ENCODE measurements at places on chromosomes 6 and 20.

DNA sequence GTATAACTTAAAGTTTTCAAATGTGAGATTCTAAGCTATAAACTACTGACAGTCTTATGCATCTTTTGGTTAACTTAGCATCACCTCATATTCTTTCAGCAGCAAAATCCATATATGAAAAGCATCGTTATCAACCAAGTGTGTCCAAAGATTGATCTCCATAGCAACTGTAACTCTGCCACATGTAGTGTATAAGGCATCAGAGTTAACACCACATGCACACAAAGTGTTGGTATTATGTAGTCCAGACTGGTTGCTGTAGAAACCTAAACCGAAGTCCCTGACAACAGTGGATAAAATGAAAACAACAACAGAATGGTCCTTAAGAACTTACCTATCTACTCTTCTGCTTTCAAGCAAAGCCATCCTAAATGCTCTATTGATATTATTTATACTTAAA lies 39.6 kb downstream of the PDSS2 start:
- peak; percentile 36 for DNase-seq

- no peak for DNase-seq
These were observed 192.0 kb downstream of the CD109 start for GRCh38 chr6:73888050-73888449.

- no peak for DNase-seq
These were observed 218.2 kb downstream of the OR2B2 start for GRCh38 chr6:27693766-27694546.

DNA sequence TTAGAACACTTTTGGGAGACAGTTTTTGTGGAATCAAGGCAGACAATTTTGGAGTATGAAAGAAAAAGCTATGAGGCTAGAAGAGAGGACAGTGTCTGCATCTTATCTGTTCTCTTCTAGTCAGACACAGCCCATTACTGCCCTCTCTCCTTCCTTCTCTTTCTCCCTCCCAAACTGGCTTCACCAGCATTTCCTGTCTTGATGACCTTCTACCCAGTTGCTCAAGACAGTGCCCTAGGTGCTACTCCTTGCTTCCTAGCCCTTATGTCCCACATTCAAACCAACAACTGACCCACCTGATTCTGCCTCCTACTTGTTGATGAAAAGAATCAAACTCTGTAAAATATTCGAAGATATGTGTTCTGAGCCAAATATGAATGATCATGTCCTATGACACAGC lies 116.4 kb upstream of the RIPOR2 start:
- no peak for DNase-seq

DNA sequence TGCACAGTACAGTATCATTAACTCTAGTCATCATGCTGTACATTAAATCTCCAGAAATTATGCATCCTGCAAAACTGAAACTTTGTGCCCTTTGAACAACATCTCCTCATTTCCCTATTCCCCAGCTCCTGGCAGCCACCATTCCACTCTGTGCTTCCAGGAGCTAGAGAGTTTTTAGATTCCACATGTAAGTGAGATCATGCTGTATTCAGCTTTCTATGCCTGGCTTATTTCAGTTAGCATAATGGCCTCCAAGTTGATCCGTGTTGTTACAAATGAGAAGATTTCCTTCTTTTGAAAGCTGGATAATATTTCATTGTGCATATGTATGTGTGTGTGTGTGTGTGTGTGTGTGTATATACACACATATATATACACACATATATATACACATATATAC lies 86.9 kb upstream of the SLC24A3 start:
- no peak for DNase-seq

DNA sequence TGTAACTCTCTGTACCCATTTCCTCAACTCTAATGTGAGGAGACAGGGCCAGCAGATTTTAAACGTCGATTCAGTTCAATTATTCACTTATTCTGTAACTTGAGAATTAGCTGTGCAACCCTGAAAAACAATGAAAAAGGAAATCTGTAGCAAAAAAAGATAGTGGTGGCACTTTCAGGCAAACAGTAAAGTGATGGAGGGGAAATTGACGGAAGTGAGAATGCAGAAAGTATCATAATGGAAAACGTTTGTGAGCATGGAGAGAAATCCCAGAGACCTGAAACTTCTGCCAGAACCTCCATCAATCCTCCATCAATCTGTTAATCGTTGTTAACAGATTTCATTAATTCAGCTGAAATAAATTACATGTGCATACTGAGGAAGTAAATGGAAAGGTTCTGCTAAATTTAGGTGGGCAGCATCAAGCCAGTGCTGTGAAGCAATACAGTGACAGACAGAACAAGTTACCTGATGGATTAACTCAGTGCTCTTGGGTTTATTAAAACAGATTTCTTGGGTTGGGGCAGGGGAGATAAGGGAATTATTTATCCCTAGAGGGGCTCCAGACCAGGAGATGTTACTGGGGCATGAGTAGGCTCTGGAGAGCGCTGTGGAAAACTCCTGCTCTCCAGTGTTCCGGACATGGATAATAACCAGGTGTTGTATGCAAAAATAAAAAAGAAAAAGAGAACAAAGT lies 17.5 kb downstream of the KIZ start:
- DNase-seq = no peak

- DNase-seq = no peak
These were observed 356.1 kb downstream of the CBLN4 start for GRCh38 chr20:55649254-55649653.

DNA sequence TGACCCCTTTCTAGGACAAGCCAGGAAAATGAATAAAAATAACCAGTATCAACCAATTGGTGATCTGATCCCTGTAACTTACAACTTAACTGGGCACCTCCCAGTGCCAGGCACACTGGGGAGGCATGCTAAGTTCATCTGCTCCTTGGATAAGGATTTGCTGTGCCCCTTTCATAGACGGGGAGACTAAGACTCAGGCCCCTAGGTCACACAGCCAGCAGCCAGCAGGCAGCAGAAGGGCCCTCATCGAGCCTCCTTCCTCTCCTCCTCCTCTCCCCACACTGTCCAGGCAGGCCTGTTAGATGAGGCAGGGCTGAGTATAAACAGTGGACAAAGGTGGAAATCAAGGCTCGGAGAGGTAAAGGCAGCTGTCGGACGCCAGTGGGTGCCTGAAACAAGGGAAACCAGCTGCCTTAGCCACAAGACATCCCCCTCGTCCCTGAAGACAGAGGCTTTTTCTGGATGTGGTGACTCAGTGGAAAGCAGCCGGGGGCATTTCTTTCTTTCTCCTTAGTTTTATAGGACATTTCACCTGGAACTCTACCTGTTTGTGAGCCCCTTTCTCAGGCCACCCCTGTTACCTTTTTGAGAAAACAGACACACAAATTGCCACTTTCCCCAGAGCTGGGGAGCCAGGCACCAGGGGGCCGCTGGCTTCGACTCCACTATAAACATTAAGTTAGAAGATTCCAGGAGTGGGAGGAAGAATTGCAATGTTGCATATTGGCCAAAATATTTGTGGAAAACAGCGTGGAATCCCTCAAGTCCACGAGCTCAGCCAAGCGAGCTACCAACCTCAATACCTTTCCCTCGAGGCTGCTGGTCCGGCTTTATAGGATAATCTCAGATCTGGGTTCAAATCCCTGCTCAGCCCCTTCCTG lies 166.0 kb downstream of the PREX1 start:
- no peak for DNase-seq

DNA sequence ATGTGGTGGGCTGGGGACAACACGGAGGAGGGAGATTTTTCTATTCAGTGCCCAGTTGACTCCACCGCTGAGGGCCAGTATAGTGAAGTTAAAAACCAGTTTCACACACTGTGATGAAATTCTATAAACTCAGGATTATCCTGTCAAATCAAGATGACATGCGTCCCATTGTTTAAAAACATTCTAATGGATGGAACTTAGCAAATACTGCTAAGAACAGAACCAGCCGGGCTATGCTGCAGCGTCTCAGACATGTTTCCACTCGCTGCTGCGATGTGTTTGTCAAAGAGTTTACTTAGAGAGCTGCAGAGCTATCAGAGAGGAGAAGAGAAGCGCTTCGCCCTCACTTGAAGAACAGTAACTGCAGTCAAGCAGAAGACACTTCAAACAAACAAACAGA lies 212.6 kb upstream of the FOXQ1 start:
- no peak for DNase-seq

DNA sequence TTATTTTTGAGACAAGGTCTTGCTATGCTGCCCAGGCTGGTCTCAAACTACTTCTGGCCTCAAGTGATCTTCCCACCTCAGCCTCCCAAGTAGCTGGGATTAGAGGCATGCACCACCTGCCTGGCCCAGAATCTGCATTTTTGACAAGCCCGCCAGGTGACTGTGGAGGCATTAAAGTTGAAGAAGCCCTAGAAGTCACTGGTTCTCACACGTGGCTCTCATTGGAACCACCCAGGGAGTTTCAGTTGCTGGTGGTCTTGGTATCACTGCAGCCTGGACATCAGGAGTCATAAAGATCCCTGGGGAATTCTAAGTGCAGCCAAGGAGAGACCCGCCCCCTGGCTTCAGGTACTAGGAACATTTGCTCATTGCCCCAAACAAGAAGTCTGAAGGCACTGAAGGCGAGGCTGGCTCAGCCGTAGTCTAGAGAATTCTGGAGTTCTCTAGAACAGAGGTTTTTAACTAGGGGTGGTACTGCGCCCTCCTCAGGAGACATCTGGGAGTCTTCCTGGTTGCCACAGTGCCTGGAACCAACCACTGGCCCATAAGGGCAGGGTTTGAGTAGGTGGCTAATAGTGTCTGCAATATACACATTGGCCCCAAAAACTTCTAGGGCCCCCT lies 182.8 kb downstream of the ZMYND8 start:
- DNase-seq = no peak

GRCh38 chr6:101486124-101486523 lies 92.6 kb downstream of the GRIK2 start:
- DNase-seq = no peak

- peak; percentile 79 for DNase-seq
These were observed 59.9 kb downstream of the MACROD2 start for GRCh38 chr20:14055127-14055742.

DNA sequence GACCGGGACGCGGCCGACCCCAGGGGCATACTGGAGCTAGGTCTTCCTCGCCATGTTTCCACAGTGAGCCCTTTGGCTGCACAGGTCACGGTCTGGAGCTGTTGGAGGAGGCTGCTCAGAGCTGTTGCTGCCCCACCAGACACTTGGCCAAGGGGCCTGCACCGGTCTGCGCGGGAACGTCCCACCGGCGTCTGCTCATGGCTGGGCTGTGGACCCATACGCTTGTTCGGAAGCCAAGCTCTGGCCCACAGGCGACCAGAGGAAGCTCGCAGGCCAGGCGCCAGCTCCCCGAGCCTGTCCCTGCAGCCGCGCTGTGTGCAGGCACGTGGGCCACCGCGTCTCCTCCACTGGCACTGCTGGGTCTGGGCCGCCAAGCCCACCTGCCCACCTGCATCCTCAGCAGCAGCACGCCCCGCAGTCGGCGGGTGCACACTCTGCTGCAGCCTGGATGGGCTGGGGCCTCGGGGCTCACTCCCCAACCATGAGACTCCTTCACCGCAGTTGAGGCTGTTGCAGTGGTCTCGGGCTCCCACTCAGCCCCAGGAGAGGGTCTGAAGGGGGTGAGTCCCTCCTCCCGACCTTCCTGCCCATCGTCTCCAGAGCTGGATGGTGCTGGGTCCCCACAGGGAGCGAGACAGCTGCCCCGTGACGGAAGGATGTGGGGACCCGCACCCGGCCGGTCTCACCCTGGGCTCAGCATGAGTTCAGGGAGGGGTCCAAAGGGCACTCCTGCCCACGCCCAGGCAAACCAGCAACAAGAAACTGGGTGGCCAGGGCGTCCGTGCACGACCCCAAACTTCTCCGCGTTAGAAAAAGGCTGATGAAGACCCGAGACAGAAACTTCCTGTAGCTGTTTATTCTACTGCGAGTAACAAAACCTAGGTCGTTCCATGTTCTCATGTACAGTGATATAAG lies 15.5 kb upstream of the TCFL5 start:
- DNase-seq = peak; percentile 70

DNA sequence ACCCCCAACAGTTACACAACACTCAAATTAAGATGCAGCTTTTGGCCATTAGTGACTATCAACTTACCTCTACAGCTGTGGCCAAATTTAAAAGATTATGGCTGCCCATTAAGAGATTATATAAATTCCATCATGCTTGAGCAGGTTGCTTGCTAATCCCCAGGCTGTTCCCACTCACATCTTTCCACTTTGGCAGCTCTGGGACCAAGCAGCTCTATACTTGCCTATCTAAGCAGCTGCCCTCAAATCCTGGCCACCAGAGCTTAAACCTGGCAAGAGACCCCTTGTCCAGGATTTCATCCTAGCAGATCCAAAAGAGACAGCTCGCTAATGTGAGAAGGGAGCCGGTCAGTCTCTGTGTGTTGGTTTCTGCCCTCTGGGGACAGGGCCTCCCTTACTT lies 127.9 kb downstream of the SLC23A2 start:
- DNase-seq = no peak

DNA sequence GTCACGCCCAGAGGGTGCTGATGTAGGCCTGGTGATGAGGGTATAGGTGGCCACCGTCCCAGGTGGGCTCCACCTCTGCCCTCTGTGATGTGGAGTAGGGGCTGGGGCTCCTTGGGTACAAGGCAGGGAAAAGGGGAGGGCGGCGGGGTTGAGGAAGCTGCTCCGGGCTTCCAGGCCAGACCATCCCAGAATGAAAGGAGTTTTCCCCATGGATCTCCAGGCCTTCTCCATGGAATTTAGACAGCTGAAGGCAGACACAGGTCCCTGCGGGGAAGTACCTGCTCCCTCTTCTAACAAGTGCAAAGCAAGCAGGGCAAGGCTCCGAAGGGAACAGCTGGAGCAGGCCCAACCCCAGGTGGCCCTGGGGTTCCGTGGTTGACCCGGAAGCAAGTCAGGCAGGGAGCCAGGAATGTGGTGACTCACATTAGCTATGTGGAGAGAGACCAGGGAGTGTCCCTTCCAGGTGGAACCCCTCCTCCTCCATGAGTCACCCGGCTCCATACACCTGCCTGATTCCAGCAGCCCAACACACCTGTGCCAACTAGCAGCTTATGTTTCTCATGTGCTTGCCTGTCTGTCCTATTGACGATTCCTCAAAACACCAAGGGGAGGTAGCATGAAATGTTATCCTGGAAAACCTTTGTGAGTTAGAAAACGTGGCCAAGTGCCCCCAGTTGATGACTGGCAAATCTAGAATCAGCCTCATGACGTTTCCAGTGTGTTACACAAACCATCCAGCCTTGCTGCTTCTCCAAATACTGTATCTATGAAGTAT lies 59.7 kb upstream of the SNX9 start:
- DNase-seq = peak; percentile 67

DNA sequence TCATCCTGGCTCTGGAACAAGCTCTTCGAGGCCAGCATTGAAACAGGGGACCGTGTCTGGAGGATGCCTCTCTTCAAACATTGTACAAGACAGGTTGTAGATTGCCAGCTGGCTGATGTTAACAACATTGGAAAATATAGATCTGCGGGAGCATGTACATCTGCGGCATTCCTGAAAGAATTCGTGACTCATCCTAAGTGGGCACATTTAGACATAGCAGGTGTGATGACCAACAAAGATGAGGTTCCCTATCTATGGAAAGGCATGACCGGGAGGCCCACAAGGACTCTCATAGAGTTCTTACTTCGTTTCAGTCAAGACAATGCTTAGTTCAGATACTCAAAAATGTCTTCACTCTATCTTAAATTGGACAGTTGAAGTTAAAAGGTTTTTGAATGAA lies 3.6 kb upstream of the CDKN1A start:
- no peak for DNase-seq

GRCh38 chr6:93932175-93932574 lies 512.8 kb upstream of the EPHA7 start:
- no peak for DNase-seq

GRCh38 chr6:41527721-41528408 lies 18.3 kb upstream of the FOXP4 start:
- DNase-seq = peak; percentile 38

GRCh38 chr6:4804095-4804494 lies 27.9 kb downstream of the CDYL start:
- DNase-seq = peak; percentile 32
